ENCODE measurements at places on chromosomes 1 and 21. TPM values are rescaled to one million over a fixed set of nuclear protein-coding genes. Genes with fewer than 3 reads are reported as not detected.
A peak's percentile ranks its signal among the peaks of the same experiment; 100 is the strongest.

The MAN1C1 gene
- total RNA-seq: 6.1 TPM

The RGS7 gene
- total RNA-seq: 0.08 TPM

The LMX1A gene
- not detected for total RNA-seq

DNA sequence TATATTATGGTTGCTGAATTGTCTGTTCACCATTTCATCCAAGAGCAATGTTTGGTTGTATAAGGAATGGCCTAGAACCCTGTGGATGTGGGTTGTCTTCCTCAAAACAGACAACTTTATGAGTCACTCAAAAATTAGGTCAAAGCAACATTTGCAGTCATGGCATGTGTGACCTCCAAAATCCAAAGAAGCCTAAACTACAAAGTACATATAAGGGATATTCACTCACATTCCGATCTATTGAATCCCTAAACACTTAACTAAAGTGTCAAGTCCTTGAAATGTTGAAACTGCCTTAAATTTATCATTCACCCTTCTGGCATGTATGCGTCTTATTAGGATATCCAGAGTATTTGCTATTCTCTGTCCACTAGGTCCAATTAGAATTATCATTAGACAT, 491.5 kb downstream of the NUF2 start:
- H3K4me3 ChIP-seq: no peak overlapping the region
- H3K27me3 ChIP-seq: peaks cover 3% of the 10 kb centered on the region
- H3K36me3 ChIP-seq: no peaks in the 10 kb centered on the region
- no peak overlapping the region for H3K27ac ChIP-seq
- H3K4me1 ChIP-seq: no peaks in the 10 kb centered on the region
- DNase-seq: no peak

- H3K36me3 ChIP-seq: no peaks in the 10 kb centered on the region
- H3K27me3 ChIP-seq: no peaks in the 10 kb centered on the region
- peaks cover 4% of the 10 kb centered on the region for H3K4me1 ChIP-seq
- DNase-seq: no peak
These were observed 4.1 kb downstream of the SCCPDH start for GRCh38 chr1:246728311-246728710.

DNA sequence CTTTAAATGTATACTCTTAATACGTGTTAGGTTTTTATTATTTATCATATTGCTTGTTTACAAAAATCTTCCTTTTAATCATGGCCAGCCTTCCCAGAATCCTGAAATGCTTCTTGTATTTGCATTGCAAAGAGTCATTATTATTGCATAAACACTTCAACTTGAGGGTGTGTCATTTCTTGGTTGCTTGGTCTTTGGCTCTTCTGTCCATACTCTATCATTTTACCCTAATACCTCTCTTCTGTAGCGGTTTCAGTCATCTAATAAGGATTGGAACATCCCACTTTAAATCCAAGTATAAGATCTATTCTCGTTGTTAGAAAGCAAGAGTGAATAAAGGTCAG, 200.6 kb upstream of the CACYBP start:
- DNase-seq: no peak
- H3K27me3 ChIP-seq: no peaks in the 10 kb centered on the region
- H3K36me3 ChIP-seq: no peaks in the 10 kb centered on the region
- no peak overlapping the region for H3K4me3 ChIP-seq
- no peaks in the 10 kb centered on the region for H3K4me1 ChIP-seq
- H3K27ac ChIP-seq: peak overlapping the region; percentile 9

DNA sequence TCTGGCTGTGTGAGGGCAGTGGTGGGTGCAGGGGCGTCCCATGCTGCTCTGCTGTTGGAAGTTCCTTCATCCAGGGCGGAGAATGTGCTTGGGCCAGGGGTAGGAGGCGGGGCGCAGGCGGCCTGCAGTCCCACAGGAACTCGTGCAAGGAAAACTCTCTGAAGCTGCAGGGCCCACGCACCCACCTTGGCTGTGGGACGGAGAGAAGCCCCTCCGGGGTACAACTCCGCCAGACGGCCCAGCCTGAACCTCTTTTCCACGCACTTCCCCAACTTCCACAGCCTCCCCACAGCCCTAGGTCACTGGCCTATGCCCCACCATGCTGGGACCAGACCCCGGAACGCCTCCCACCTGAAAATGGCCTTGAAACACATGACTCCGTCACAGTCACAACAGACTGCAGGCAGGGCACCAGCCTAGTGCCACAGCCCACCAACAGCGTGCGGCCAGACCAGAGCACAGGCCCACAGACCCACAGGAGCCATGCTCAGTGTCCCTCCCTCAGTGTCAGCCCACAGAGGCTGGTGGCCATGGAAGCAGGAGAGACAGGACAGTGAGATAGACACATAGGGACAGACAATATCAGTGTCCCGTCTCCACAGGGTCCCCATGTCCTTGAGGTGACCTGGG, 47.8 kb downstream of the WNT9A start:
- no peaks in the 10 kb centered on the region for H3K27me3 ChIP-seq
- peak; percentile 43 for DNase-seq
- no peaks in the 10 kb centered on the region for H3K4me1 ChIP-seq
- no peaks in the 10 kb centered on the region for H3K36me3 ChIP-seq
- H3K4me3 ChIP-seq: no peak overlapping the region

The GABRD gene
- 0.12 TPM for total RNA-seq

- no peaks in the 10 kb centered on the region for H3K36me3 ChIP-seq
- H3K4me1 ChIP-seq: peaks cover 4% of the 10 kb centered on the region
- H3K4me3 ChIP-seq: no peak overlapping the region
- H3K27ac ChIP-seq: no peak overlapping the region
- H3K27me3 ChIP-seq: no peaks in the 10 kb centered on the region
These were observed 7.9 kb upstream of the GUCA2B start for GRCh38 chr1:42145389-42145716.

DNA sequence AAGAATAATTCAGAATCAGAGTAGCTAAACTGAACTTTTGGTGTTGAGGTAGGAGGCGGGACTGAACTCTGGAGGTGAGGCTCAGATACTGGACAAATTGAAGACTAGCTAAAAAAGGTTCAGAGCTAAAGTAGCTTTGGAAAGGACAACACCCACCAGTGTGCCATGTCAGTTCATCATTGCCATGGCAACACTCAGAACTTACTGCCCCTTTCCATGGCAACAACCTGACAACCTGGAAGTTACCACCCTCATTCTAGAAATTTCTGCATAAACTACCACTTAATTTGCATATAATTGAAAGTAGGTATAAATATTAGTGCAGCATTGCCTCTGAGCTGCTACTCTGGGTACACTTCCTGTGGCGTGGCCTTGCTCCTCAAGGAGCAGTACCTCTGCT, 30.3 kb upstream of the POGK start:
- peaks cover 11% of the 10 kb centered on the region for H3K4me1 ChIP-seq
- H3K36me3 ChIP-seq: no peaks in the 10 kb centered on the region
- no peak for DNase-seq
- no peaks in the 10 kb centered on the region for H3K27me3 ChIP-seq

DNA sequence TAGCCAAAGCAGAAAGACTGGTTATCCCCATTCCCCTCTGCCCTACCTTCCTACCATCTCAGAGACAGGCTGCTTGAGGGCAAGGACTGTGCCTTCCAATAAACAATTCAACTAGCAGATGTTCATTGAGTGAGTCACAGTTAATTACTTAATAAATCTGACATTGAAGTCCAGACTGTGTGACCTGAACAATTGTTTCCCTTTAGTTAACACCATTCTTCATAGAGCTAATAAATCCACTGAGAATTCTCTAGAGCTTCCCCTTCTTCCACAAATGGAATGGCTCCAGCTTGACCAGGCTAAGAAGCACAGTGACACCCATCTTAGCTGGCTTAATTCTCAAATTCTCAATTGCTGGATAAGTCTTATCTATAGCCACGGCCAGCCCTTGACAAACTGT, 61.9 kb upstream of the GJA5 start:
- no peak overlapping the region for H3K4me3 ChIP-seq
- DNase-seq: no peak
- H3K36me3 ChIP-seq: no peaks in the 10 kb centered on the region
- H3K27ac ChIP-seq: no peak overlapping the region
- H3K27me3 ChIP-seq: no peaks in the 10 kb centered on the region

The SFN gene
- not detected for total RNA-seq

The NADK gene
- total RNA-seq: 27.8 TPM

GRCh38 chr1:107132195-107132594, 8.6 kb upstream of the NTNG1 start:
- H3K27me3 ChIP-seq: no peaks in the 10 kb centered on the region
- H3K27ac ChIP-seq: no peak overlapping the region
- DNase-seq: no peak
- H3K4me3 ChIP-seq: no peak overlapping the region
- H3K36me3 ChIP-seq: no peaks in the 10 kb centered on the region
- H3K4me1 ChIP-seq: no peaks in the 10 kb centered on the region

The KRTAP7-1 gene
- not detected for total RNA-seq

Measured in pancreas (tissue), 10 donors.